Temporal lobe (tissue), 4 donors: ENCODE measurements at places on chromosomes 4 and X. TPM values are rescaled to one million over a fixed set of nuclear protein-coding genes. Genes with fewer than 3 reads are reported as not detected.

The PGM2 gene
- 12.8 TPM for total RNA-seq

The GUCY1A1 gene
- total RNA-seq = 109 TPM

The UGT2B17 gene
- not detected for total RNA-seq

The RHOXF1 gene
- not detected for total RNA-seq

The FGFBP1 gene
- total RNA-seq = not detected

The ATP10D gene
- total RNA-seq = 7.1 TPM
